ENCODE measurements at places on chromosomes 1 and 21. TPM values are rescaled to one million over a fixed set of nuclear protein-coding genes. Genes with fewer than 3 reads are reported as not detected.

Gene DMRTA2
- not detected for total RNA-seq

Gene DTL
- total RNA-seq = not detected

Gene MARK1
- 11.1 TPM for total RNA-seq

Gene TTC22
- not detected for total RNA-seq

Gene OR2T33
- total RNA-seq = not detected

Gene SLAMF7
- total RNA-seq = 0.22 TPM
